ENCODE measurements at places on chromosomes 4 and X. TPM values are rescaled to one million over a fixed set of nuclear protein-coding genes. Genes with fewer than 3 reads are reported as not detected.

Gene SUPT20HL1
- total RNA-seq: not detected

Gene CSAG2
- not detected for total RNA-seq

Gene CBR4
- total RNA-seq: 43.3 TPM

Gene SYTL4
- 1.8 TPM for total RNA-seq

Gene ITIH6
- not detected for total RNA-seq

Gene MAB21L2
- total RNA-seq: 0.51 TPM

Gene KLB
- total RNA-seq: 0.43 TPM

Gene RIBC1
- total RNA-seq: 3.4 TPM

Gene ANTXR2
- 49.9 TPM for total RNA-seq

Gene MTMR1
- total RNA-seq: 28.4 TPM

Gene JCHAIN
- not detected for total RNA-seq

Gene DMRTC1
- 0.60 TPM for total RNA-seq

Gene FAM133A
- total RNA-seq: 0.11 TPM

Gene EVC
- total RNA-seq: 30.2 TPM

Gene TIMM17B
- 73.8 TPM for total RNA-seq

Gene TAF1
- total RNA-seq: 34.6 TPM

Gene ZBED1
- total RNA-seq: 59.6 TPM

Gene VEGFC
- 0.67 TPM for total RNA-seq

Gene NUDT6
- total RNA-seq: 6.3 TPM
